ENCODE measurements at places on chromosomes 12 and 14.

- no peak for DNase-seq
These were observed 53.8 kb downstream of the GXYLT1 start for GRCh38 chr12:42090899-42091298.

DNA sequence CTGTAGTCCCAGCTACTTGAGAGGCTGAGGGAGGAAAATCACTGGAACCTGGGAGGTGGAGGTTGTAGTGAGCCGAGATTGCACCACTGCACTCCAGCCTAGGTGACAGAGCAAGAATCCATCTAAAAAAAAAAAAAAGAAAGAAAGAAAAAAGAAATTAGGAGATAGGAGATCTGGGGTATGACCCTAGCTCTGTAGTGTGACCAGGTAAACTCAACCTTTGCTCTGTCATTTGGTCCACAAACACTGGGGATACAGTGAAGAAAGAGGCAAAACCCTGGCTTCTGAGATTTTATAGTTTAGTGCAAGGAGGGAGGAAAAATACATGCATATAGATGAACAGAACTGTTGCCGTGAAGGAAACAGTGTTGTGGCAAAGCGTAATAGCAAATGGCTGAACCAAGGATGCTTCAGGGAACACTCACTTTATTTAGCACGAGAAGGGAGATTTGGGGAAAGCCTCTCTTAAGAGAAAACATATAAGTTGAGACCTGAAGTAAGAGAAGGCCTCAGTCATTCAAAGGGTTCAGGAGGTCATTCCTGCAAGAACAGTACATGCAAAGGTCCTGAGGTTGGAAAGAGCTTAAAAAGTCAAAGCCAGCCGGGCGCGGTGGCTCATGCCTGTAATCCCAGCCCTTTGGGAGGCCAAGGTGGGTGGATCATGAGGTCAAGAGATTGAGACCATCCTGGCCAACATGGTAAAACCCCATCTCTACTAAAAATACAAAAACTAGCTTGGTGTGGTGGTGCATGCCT is 29.6 kb upstream of the ATXN2 start:
- DNase-seq = no peak

GRCh38 chr14:68104518-68104917 is 284.9 kb downstream of the RAD51B start:
- no peak for DNase-seq

DNA sequence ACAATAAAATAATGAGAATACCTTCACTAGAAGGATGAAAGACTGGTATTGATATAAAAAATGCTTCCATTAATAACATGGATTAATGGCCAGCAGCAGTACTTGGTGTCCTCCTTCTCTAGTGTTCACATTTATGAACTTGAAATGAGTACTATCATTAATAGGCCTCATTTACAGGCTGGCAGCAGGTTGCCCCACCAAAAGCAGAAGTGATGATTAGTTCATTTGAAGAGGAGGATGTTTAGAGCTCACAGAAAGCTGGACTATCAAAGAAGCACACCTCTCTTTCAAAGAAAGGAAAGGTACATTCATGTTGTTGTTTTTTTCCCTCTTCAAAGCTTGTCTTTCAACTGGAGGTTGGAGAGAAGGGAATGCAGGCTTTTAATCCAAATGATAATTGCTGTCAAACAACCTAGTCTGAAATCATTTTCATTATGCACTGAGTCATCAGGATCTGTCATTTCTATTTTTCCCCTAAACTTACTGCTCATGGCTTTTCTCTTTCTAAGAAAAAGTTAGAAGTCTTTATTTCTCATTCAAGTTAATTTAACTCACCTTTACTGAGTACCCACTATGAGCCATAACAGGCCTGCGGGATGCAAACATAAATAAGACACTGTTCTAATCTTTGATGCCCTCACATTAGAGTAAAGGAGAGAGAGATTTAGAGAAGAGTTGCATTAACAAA is 157.9 kb upstream of the GRIP1 start:
- DNase-seq = no peak

DNA sequence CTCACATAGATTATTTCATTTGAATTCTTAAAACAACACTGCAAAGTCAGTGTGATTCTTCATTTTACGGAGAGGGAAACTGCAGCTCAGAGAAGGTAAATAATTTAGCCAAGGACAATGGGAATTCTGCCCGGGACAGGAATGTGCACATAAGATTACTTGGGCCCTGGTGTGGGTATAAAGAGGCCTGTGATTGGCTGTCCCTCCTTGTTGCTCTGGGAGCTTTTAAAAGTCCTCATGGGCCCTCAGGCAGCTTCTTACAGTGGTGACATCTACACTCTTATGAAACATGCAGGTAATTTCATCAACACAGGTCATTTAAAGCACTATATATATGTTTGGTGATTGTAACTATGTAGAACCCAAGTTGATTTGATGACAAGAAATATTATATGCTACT is 100.3 kb downstream of the ESR2 start:
- no peak for DNase-seq

GRCh38 chr12:21566907-21567394 is 37.7 kb downstream of the GYS2 start:
- no peak for DNase-seq

- peak; percentile 53 for DNase-seq
These were observed 597 bp downstream of the MLF2 start for GRCh38 chr12:6752167-6752920.

GRCh38 chr14:101467181-101467926 is 93.9 kb upstream of the DIO3 start:
- DNase-seq = no peak

GRCh38 chr14:69323266-69323998 is 63.5 kb downstream of the GALNT16 start:
- no peak for DNase-seq

GRCh38 chr12:57039016-57039798 is 10.7 kb downstream of the MYO1A start:
- no peak for DNase-seq
